ENCODE measurements at places on chromosomes 7 and 10.

DNA sequence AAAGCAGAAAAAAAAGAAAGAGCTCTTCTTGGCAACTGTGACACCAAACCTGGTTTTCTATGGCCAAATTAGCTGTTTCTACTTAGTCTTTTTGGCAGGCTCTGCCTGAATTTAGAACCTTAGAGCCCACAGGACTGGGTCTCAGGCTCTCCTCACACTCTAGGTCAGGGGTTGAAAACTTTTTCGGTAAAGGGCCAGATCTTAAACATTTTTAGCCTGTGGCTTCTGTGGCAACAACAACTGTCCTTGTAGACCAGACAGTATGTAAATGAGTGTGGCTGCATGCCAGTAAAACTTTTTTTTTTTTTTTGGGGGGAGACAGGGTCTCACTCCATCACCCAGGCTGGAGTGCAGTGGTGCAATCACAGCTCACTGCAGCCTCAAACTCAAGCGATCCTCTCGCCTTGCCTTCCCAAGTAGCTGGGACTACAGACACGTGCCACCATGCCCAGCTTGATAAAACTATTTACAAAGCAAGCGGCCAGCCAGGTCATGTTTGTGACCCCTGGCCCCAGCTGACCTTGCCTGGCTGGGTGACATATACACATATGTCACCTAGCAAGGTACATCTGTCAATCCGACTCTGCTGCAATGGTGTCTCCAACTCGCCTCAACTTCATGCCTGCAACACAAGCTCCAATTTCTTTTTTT lies 17.4 kb downstream of the KPNA7 start:
- DNase-seq: peak; percentile 1

DNA sequence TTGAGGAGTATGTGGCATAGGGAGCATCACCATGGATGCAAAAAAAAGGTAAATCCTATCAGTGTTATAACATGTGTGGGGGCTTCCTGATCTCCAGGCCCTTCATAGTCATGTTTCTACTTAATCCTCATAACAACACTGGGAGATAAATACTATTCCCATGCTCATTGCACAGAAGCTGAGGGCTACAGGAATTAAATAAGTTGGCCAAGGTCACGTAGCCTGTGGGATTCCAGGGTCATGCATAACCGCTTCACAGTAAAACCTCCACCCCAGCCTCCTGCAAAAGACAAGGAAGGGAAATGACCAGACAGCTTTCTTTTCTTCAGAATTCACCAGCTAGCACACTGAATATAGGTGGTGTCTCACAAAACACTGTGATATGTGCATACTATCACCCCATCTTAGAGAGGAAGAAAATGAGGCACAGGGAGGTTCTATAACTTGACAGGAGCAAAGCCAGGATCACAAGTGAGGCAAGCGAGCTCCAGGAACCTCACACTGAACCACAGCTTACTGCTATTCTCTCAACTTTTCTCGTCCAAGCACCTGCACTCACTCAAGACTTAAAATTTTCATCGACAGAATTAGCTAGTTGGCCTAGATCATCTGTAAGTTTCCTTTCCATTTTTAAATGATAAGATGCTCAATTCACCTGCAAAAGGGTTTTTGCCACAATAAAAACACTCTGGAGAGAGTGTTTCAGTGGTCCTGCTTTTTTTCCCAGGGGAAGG lies 13.4 kb downstream of the JAZF1 start:
- DNase-seq: no peak

DNA sequence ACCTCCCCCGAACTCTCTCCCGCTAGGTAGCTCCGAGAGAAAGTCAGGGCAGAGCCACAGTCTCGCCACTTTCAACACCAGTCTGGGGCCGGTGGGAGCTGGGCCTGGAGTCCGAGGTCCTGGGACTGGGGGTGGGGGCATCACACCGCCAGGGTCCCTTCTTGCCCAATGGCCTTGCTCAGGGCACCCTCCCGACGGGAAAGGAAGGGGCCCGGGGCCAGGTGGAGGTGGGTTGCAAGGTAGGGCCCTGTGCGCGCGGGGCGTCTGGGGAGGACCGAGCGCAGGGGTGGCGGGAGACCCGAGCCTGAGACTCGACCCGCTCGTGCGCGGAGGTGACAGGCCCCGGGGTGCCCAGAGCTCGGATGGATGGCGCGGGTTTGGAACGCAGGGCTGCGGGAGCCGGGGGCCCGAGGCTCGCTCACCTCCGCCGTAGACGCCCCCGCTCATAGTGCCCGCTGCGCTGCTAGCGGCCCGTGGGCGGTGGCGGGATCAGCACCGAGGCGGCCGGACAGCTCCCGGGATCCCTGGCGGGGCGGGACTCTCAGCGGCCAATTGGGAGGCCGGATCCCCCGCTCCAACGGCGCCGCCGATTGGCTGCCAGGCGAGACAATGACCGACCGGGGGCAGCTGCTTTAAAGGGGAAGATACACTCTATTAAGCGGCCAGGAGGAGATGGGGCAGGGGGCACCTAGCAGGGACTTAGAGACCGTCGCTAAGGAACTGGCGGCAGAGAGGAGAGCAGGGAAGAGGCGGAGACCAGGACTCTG lies at the start of gene ACTL6B:
Gene ACTL6B (minus strand): TSS at position 541 of the 767 bp plus-strand sequence. CDS start 94 bp downstream, at position 447.
- peak; percentile 62 for DNase-seq

- DNase-seq: no peak
These were observed 17.0 kb downstream of the PRKCQ start for GRCh38 chr10:6563075-6563474.

DNA sequence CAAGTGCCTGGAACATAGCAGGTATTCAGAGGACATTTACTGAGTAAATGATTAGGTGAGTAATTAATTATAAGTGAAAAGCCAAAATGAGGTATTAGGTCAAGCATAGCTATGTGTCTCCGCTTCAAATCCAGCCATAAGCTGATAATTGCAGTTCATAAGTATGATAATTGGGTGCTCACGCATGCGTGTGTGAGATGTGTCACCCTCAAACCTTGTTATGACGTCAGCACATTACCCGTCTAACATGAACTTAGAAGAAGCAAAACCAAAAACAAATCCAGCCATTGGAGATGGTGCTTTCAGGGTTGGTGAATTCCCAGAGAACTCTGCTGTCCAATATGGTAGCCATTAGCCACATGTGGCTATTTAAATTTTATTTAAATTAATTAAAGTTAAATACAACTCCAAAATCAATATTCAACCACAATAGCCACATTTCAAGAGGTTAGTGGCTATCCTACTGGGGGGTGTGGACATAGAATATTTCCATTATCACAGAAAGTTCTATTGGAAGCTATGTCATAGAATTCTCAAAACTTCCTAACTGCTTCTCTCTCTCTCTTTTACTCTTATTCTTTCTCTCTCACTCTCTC lies at the start of gene CPA5:
Gene CPA5 (plus strand): TSS at position 546 of the 596 bp plus-strand sequence. CDS start 1,670 bp downstream, outside the sequence.
- no peak for DNase-seq

DNA sequence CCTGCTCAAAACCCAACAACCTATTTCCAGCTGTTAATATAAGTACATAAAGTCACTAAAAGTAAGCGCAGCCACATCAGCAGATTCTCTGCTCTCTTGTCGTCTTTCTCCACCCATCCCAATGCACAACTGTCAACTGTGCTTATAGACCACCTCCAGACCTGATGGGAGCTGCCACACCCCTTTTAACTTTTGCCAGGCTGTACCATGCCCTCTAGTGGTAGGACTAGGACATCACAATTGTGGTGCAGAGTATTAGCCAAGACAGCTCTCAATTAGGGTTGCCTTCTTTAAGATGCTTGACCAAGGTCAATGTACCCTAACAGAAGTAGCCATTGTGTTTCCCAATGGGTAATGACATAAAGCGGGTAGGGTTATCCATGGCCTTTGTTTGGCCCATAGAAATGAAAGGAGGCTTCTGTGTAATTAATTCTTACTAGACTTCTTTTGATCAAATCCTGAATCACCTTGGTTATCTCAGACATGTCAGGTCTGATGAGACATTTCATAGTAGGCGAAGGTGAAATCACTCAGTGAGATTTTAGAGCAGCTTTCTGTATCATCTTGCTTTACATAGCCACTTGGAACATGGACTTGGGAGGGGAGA lies 68.1 kb downstream of the SCRN1 start:
- DNase-seq: peak; percentile 57

DNA sequence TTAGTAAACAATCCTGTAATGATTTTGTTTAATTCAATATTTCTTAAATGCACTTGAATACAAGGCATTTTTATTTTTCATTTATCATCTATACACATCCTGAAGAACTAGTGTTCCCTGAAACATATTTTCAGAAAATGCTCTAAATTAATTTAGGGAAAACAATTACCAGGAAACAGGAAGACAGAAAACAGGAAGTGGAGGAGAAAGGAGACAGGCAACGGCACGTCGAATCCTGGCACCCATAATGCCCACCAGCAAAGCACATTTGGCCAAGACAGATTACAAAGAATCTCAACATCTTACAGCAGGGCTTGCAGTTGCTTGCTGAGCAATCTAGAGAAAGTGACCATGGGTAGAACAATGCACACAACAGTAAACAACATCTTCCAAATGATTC lies 571.1 kb downstream of the GRID1 start:
- no peak for DNase-seq

Data from midbrain (tissue), 1 donor.